ENCODE measurements at places on chromosomes 3 and 15. TPM values are rescaled to one million over a fixed set of nuclear protein-coding genes. Genes with fewer than 3 reads are reported as not detected.
A peak's percentile ranks its signal among the peaks of the same experiment; 100 is the strongest.

DNA sequence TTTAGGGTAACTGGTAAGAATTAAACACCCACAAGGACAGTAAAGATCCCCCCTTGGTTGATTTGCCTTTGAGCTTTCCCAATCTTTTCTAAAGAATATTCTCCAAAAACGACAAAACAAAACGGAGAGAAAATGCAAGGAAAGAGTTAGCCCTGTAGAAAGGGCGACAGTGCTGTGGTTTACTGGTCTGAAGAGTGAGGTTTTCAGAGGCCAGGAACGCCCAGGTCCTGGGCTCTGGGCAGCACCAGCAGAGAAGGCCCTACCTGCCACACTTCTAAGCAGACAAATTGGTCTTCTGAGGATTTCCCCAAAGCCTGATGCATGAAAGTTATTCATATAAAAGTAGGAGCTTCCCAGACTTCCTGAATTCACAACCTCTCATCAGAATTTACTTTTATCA, 119.3 kb downstream of the KCNMB2 start:
- no peak for DNase-seq

GRCh38 chr3:37520907-37521341, 340.8 kb upstream of the CTDSPL start:
- peak; percentile 19 for DNase-seq

- DNase-seq, result no peak
These were observed 164.1 kb downstream of the ARRDC4 start for GRCh38 chr15:98124581-98124980.

DNA sequence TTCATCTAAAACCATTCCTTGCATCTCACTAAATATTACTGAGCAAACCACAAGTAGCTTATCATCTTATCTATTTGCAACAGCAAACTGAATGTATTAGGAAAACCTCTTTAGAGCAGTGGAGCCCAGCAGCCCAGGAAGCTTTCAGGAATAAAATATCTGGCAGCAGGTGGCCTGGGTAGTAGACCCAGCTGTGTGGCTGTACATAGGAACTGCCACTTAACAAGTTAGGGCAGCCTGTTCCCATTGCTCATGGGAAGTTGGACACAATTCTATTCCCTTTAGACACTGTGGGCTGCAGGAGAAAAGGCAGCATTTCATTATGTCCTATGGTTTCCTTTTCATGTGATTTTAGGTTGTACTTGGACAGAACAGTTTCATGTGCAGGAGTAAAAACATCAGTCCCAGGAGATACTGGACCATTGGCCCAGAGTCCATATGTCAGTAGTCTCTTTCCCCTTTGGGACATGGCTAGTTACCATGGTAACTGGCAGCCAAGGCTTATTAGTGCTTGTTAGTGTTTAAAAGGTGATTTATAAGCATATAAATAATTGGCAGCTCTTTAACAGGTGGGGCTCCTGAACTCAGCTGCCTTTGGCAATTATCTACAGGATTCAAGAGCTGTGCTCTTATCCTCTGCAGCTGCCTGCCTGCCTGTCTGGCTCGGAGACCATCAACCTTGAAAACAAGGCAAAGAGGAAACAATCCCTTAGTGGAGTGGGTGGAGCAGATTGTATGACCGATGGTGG, 28.9 kb upstream of the LSAMP start:
- no peak for DNase-seq

GRCh38 chr3:155581579-155581978, 163.3 kb downstream of the PLCH1 start:
- DNase-seq, result no peak

DNA sequence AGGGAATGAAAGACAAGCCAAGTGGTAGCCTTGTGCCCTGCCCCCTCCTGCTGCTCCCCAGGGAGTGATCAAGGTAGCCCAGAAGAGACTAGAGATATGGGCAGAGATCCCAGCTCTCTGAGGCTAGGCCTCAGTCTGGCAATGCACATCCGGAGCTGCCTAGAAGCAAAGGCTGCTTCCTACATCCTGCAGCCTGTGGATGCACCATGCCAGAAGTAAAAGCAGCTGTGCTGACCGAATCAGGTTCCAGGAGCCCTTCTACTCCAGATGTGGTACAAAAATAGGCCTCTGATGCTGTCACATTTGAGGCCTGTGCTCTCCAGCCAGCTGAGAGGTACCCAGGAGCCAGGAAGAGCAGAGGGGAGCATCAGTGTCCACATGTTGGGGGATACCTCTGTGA, 16.0 kb downstream of the TRAIP start:
- DNase-seq, result no peak

DNA sequence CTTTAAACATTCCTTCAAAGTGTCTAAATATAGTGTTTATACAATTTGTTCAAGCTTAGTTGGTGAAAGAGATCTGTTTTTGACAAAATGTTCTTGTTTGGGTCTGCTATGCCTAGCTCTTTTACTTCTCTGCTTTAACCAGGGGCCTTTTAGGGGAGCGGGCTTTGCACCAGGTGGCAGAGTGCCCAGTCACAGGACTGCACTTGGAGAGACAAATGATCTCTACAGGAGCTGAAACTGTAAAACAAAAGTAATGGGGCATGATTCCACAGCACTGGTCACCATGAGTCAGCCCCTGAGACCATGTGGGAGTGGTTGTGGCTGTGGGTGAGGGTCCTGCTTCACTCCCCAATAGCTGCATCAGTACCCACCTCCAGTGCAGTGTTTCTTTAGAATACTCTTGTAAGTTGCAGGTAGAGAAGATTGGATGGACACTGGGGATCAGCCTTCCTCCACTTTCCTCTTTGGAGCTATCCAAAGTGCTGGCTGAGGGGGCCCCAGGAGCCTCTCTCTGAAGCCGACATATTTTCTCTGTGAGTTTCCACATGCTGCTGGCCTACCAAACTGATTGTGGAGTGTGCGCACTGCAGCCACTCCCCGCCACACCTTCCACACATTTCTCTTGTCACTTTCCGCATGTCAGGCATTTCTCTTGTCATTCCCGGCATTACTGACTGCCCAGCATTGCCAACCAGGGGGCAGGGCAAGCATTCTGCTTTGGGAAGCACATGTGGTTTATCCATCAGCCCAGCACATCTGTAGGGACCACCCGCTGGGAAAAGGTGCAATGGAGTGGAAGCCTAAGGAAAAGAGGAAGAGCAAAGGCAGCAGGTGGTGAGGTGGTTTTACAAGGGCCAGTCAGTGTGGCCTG, 110.0 kb downstream of the EPHB1 start:
- no peak for DNase-seq

- DNase-seq, result peak; percentile 52
These were observed 11.1 kb downstream of the LRCH3 start for GRCh38 chr3:197801891-197802778.

DNA sequence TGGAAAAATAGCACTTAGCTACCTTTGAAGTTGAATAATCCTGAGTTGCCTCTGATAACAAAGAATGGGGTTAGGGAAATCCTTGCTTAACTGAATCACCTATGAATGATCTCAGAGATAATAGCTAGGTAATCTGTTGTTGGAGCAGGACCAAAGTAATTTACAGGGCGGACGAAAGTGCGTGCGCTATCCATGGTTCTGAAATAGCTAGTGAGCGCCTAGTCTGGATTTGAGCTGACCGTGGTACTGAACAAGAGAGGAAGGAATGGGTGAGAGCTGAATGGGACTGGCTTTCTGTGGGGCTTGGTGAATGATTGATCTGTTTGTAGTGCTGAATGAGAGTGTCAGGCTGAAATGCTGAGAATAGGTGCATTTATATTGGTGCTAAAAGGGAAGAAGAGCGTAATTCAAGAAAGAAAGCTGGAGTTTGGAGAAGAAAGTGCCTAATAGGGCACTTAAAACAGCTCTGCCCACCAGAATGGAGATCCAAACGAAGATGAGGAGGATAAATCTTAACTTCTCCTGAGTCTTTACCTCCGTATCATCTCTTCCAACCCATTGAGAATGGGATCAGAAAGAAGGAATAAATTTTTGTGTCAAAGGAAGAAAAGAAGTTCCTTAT, 10.1 kb downstream of the SCN10A start:
- DNase-seq, result peak; percentile 64

Gene TGM5
- 0.21 TPM for total RNA-seq

Gene CXCR6
- not detected for total RNA-seq
